Lung (tissue), 17 donors: ENCODE measurements at places on chromosomes 3 and 15.

- DNase-seq = no peak
Observed at GRCh38 chr3:62316525-62316924, 56.8 kb downstream of the FEZF2 start.

- no peak for DNase-seq
Observed at GRCh38 chr15:87193481-87193880, 1063.1 kb downstream of the NTRK3 start.

DNA sequence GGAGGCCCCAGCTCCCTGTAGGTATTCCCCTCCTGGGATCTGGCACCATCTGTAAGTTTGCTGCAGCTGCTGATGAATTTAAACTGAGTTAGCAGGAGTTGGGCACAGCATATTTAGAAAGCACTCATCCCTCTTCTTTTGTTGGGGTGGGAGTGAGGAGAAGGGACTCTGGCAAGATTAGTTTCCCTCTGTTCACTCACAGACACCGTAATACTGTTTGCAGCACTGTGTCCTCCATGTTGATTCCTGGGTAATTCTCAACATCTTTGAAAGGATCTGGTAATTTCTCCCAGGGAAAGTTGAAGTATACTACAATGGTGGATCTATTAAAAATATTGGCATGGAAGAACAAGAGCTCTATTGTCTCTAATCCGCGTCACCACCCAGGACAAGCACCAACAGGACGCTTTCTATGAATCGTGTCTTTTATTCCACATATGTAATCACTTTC, 173.3 kb downstream of the RBMS3 start:
- no peak for DNase-seq

- DNase-seq = no peak
Observed at GRCh38 chr3:109005443-109005842, 51.8 kb upstream of the GUCA1C start.

DNA sequence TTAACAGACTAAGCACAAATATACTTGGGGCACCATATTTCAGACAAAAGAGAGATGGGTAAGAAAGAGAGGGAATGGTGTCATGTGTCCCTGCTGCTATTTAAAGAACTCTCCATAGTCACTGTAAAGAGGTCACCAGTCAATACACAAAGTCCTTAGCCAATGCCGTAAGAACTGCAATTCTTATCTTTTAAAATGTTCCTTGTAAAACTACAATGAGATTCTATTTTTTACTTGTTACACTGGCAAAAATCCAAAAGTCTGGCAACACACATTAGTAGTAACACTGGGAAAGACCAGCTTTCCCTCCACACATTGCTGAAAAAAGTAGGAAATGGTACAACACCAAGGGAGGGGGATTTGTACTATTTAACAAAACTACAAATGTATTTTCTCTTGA, 189.4 kb downstream of the TBC1D5 start:
- DNase-seq = no peak

DNA sequence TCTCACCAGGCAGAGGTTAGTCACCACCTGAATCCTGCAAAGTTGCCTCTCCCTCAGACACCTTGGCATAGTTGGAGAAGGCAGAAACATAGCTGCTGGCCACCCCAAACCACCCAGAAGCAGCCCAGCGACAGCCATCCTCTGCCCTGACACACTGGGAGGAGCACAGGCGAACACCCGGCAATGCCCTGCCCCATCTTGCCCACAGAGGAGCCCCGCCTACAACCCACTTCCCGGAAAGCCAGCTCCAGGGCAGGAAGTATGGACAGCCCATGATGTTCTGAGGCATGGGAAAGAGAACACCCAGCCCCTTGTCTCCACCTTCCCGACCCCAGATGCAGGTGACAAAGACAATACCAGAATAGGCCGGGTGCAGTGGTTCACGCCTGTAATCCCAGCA, 12.6 kb upstream of the SHISA5 start:
- DNase-seq = no peak

DNA sequence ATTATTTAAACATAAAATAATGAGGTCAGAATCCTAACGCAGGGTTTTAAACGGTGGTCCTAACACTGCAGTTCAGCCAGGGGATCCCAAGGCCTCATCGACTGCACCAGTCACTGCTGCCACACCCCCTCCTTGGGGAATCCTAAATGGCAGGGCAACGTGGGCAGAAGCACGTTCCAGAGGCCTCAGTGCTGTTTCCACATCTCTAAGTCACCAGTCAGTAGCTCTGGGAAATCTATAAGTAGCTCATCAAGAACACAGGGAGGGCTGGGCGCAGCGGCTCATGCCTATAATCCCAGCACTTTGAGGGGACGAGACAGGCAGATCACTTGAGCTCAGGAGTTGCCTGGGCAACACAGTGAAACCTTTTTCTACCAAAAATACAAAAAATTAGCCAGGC, 47.5 kb downstream of the PRTG start:
- no peak for DNase-seq

DNA sequence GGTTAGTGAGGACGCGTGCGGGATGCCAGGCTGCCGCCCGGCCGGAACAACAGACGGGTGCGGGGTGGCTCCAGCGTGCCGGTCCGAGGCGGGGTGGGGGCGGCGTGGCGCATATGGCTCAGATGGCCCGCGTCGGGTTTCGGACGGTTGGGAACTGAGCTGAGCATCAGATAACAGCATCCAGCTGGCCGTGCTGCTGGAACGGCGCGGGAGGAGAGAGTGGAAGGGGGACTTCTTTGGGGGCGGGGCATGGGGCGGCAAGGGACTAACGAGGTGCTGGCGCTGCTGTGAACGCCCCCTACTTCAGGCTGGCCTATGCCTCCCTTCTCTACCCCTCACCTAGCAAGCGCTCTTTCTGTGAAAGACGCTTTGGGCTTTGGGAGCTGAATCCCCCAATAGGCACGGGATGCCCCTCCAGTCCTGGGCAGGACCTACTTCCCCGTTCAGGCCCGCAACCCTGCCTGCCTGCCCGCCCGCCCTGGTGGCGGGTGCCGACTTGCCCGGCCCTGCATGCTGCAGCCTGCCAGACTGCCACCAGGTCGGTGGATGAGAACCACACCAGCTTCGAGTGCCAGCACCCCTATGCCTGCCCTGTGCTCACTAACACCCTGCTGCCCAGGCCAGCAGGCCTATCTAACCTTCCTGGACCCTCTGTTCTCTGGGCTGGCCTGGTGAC, 542 bp downstream of the INKA1 start:
- DNase-seq = peak; percentile 90

DNA sequence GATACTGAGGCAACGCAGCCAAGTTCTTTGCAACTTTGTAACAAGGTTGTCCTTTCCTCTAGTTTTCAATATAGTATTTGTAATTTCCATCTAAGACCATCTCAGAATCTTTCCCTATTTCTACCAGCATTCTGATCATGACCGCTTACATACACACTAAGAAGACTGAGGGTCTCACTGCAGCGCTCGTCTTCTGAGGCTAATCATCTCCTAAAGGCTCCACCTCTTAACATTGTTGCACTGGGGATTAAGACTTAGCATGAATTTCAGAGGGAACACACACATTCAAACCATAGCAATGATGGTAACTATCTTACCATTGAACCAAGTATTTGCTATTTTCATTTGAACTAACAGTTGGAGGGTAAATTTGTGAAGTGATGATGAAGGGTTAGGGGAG, 463.3 kb upstream of the CCDC54 start:
- DNase-seq = no peak

- DNase-seq = no peak
Observed at GRCh38 chr15:77798151-77798835, 165.6 kb upstream of the LINGO1 start.

GRCh38 chr3:16402451-16402850, 111.0 kb downstream of the RFTN1 start:
- no peak for DNase-seq
